Kidney (tissue), 22 donors: ENCODE measurements at places on chromosomes 7 and 10.

GRCh38 chr7:122412441-122412840 lies 107.9 kb upstream of the FEZF1 start:
- no peak for DNase-seq

- no peak for DNase-seq
These were observed 35.0 kb downstream of the GNA12 start for GRCh38 chr7:2808891-2809665.

GRCh38 chr7:94908323-94909178 lies 1.2 kb downstream of the PPP1R9A start:
- DNase-seq: peak; percentile 86

DNA sequence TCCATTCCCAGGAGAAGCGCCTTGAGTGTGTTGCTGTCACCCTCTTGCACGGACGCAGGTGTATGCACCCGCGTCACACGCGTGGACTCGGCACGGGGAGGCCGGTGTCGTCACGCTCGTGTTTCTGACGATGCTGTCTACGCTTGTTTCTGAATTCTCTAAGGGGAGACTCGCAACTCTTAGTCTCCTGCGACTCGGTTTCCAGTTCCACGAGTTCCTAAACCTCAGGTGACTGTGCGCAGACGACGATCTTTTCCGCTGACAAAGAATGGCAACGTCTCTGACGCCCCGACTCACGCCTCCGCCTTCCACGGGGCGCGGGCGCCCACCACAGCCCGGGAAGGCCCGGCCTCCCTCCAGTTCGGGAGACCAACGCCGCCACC lies 579 bp downstream of the IDI1 start:
- no peak for DNase-seq

DNA sequence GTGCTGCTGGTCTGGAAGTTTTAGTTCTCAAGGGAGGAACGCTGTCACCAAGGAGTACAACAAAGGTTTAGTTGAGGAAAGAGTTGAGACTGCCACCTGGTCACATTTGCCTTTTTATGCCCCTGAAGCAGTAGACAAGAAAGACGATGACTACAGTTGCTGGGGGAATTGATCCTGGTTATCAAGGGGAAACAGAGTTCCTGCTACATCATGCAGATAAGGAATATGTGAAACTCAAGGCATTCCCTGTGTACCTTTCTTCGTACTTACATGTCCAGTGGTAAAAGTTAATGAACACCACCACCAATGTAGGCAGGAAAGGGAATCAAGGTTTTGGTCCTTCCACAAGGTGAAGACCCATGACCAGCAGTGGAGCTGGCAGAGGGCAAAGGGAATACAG lies 31.8 kb downstream of the SLC35B4 start:
- DNase-seq: no peak

DNA sequence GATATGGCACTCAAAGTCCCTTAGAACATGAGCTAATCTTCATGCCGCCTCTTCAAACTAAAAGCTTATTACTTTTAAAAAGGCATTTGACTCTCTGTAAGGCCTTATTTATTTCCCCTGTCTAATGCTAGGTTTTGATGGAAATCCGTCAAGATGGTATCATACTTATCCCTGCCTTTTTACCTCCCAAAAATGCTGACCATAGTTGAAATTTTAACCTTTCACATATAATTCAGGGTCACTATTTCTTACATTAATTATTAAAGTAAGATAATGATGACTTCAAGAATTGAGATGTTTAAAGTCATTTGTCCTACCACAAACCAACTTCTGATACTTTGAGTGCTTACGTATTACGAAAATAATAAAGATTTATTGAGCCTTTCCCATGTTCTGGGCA lies 12.3 kb upstream of the OSBPL3 start:
- no peak for DNase-seq

DNA sequence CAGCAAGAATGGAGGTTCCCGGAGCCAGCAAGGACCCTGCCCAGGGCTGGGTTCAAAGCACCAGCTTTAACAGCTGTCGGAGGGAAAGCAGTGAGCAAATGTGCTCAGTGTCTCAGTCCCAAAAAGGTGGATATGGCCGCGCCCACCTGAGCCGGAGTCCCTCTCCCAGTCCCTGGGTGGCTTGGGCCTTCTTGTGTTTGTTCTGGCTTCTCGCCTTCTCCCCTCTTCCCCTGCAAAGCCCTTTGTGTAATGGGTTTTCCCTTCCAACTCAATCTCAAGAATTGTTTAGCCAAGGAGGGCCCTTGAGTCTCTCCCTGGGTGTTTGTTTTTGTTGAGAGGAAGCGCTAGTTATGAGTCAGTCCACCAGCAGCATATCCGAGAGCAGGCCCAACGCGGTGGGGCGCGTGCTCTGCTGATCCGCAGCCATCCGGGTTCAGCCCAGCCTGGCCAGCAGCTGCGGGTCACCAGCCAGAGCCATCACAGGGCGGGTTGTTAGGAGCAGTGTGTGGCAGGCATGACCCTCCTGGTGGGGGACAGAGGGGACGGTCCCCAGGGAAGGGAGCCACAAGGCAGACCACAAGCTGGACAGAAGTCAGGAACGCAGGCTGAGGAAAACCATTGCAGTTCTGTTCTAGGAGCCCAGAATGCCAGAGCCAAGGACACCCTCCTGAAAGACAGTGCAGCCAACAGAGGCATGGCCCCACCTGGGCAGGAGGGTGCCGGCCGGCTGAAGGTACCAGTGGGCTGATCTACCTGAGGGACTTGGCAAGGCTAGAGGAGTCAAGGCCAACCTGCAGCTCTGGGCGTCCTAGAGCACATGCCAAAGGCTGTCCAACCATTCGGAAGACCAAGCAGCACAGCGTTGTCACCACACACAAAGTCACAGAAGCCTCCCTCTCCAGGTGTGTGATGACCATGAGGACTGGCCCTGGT lies 21.3 kb downstream of the CALML3 start:
- DNase-seq: no peak
